Dermis blood vessel endothelial cell (primary cell): ENCODE measurements at places on chromosomes 1 and 21.
A peak's percentile ranks its signal among the peaks of the same experiment; 100 is the strongest.

DNA sequence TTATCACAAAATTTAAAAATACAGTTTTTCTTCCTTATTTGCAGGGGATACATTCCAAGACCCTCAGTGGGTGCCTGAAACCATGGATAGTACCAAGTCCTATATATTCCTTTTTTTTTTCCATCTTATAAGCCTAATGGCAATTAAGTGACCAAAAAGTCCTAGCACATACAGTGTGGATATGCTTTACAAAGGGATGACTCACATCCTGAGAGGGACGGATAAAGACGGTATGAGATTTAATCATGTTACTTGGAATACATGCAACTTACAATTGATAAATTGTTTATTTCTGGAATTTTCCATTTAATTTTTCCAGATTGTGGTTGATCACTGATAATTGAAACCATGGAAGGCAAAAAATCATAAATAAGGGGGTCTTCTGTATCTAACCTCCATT, 181.2 kb upstream of the BRINP3 start:
- DNase-seq, result peak; percentile 2

- peak; percentile 26 for DNase-seq
Observed at GRCh38 chr1:172394141-172394751, 26.2 kb upstream of the C1orf105 start.

- DNase-seq, result no peak
Observed at GRCh38 chr1:99786751-99787501, 20.5 kb upstream of the FRRS1 start.

DNA sequence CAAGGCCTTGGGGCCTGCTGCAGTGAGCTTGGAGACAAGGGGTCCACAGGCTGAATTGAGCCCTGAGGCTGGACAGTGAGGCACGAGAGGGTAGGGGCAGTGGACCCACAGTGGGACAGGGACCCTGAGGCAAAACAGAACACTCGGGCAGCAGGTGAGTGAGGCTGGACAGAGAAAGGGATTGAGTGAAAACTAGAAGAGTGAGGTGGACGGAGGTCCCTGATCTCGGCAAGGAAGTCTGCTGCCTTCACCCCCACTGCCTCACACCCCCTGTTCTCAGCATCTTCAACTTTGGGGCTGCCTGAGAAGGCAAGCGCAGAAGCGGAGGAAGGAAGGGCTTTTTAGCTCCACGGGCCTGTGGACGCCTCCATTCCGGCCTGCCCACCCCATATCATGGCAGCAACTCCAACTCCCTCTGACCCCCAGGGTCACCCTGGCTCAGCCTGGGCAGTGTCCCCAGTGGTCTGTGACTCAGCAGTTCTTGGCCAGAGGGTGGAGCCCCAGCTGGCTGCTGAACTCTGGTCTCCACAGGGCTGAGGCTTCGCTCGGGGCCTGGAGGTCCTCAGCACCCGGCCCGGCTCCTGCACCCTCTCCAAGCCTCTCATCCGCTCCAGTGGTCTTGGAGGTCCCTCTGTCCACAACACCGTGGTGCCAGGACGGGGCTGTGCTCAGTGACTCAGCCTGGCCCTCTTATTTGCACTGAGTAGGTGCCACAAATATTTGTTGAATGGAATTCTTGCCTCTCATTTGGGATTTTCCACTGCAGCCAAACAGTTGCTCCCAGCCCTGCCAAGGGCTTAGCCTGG, 60.0 kb upstream of the EPS8L3 start:
- DNase-seq, result peak; percentile 22

DNA sequence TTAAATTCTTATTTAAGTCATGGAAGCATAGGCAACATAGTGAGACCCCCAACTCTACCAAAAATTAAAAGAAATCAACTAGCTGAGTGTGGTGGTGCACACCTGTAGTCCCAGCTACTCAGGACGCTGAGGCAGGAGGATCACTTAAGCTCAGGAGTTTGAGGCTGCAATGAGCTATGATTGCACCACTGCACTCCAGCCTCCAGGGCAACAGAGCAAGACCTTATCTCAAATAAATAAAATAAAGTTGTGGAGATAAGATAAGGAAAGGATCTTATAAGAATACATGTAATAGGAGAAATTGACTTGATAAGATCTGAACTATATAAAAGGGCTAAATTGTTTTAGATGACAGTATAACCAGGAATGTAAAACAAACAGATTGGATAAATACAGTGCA, 2.3 kb upstream of the BATF3 start:
- no peak for DNase-seq

DNA sequence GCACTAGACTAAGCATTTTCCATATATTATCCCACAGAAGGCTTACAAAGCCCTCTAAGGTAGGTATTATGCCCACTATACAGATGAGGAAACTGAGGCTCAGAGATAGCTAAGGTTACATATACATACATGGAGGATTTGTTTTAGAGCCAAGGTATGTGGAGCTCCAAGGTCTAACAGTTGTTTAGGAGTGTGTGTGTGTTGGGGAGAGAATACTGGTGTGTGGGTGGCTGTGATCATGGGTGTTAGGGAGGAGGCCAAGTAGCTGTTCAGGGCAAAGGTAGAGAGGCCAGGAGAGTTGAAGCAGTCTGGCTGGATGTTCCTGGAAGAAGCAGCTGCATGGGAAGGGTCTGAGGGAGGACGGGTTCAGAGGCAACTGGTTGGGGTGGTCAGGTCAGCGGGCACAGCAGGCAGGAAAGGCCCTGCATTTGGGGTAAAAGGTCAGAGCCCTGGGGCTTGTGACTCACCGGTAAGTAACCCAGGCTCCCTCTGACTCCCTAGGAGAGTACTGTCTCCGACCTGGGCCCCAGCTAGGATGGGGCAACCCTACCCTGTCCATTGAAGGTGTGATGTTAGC, 5.1 kb upstream of the LDLRAP1 start:
- DNase-seq, result no peak

DNA sequence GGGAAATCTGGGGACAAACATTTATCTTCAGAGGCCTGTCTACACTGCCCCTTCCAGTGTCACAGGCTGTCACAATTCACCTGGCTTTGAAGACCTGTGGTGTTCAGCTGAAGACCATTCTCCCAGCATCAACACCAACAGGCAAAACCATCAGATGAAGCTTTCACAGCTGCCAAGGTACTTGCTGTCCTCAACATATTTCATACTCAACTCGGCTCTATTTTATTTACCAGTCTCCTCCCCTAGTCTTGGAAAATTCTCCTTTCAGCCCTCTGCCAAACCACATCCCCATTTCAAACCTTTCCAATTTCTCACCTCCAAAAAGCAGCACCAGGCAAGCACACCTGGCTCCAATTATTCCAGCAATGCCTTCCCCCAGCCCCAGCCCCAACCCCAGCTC, 108.8 kb downstream of the TGFBR3 start:
- DNase-seq, result no peak

DNA sequence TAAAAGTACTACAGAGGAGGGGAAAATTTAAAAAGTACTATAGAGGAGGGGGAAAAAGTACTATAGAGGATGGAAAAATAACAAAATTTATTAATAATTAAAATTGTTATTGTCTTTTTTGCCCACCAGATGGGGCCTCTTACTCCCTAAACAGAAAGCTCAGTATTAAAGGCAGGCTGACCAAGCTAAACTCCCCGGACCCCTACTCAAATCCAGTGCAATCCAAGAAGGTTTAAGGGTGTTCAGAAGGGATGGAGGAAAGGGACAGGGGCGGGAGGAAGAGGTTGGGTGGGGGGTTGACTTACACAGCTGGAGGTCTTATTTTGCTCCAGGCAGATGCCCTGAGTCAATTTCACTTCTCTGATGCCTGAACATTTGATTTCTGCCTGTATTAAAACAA, 13.7 kb downstream of the CD34 start:
- peak; percentile 63 for DNase-seq
